ENCODE measurements at places on chromosomes 5 and 9.

DNA sequence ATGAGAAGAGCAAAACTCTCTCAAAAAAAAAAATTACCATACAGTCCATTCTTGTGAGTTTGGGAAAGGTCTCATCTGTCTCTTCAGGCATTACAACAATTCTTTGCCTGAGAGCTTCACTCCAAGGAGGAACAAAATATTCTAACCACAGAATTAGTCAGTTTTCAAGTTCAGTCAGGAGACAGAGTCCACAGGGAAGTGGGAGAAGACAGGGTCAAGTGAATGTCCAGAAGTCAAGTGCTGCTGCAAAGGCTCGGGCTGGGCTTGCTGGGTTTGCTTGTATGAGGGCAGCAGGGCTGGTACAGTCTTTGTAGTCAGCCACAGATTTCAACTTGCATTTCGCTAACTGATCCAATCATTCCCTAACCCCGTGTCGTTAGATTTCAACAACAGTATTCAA, 17.6 kb upstream of the HEXB start:
- DNase-seq: no peak

DNA sequence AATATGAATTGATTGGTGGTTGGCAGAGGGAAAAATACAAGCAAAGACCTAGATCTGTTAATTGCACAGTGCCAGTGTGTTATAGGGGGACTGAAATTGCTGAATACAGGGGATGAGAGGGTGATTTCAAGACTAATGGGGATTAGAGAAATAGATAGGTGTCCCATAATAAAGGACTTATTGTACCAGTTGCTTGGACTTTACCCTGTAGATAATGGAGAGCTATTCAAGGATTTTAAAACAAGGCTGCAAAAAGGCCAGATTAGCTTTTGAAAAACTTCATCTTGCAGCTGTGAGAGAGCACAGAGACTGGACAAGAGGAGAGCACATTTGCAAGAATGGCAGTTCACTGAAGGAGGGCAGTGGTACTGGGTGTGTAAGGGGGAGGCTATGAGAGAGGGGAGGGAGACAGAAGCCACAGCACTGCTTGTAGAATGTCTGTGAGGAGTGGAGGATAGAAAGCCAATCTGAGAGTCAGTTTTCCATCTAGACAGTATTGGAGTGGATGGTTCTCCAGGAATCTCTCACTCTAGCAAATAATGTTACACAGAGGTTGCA, 28.8 kb upstream of the SCAMP1 start:
- no peak for DNase-seq

DNA sequence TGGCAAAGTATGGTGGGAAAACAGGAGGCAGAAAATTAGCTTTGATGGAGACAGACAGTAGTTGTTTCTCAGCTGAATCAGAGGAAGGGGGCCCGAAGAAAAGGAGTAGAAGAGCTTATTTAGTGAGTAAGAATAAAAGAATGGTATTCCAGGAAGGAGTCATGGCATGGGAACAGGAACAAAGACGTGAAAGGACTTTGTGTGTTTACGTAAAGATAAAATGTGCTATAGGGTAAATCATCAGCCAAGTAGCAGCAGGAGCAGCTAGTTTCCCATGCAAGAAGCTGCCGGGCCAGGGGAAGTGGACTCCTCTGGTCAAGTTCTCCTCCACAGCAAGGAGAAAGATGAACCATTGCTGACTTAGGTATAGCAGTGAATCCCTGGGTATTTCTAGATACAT, 454.5 kb downstream of the HINT1 start:
- DNase-seq: no peak

- DNase-seq: no peak
These were observed 27.7 kb upstream of the SLC25A51 start for GRCh38 chr9:37931592-37931991.

DNA sequence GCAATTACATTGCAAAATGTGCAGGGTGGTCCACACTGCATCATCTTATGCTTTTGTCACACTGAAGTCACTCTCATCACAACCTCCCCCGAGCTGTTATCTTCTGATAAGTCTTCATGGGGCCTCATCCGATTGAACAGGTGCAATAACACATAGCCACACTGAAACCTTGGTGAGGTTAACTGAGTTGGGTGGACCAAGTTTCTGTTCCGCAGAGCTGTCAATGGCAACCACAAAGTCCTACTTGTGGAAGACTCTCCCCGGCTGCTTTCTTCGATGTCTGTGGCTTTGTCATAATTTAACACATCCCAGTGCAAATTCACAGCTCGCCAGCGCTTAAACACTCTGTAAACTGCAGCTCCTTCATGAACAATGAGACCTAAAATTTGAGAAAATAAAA, 112.2 kb downstream of the MARCHF11 start:
- DNase-seq: no peak

DNA sequence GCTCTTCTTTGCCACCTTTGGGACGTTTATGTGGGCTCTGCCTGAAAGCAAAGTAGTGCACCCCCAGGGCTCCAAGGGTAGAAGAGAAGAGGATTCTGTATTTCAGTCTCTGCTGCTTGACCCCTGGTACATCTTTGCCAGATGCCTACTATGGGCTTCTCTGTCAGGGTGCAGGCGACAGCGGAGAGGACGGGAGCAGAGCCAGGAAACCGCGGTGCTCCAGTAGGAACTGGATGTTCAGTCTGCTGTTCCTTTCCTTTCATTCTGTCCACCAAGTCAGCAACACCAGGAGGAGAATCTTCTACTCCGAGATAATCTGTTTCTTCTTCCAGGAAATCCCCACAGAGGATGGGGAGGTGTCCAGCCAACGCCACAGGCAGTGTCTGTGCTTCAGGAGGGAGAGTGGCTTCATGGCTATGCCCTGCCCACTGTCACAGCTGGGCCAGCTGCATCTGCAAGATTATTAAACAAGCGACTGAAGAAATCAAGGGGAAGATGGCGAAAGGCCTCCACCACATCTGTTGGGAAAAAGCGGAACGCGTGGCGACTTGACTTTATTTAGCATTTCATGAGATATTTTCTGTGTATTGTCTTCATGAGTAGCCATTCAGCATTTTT, 398.3 kb downstream of the IRX1 start:
- no peak for DNase-seq

DNA sequence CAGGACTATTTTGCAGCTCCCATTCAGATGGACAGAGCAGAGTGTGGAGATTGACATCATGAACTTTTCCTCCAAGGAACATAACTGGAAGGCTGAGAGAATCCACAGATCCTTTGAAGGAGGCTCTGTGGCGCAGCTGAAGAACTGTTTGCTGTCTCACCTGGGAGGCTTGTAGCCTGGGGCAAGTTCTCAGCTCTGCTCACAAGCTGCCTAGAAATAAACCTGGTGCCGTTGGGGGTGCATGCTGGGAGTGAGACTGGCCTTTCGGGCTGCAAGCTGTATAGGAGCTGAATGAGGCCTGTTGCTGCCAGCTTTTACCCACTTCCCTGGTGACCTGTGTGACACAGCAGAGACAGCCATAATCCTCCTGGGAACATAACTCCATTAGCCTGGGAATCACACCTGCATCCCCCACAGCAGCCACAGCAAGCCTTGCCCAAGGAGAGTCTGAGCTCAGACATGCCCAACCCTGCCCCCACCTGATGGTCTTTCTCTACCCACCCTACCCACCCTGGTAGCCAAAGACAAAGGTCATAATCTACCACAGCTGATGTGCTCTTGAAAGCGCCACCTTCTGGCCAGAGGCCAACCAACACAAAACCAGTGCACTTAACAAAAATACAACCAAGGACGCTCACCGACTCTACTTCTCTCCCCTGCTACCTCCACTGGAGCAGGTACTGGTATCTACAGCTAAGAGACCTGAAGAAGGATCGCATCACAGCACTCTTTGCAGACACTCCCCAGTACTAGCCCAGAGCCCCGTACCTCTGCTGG, 205.1 kb upstream of the MRPS30 start:
- DNase-seq: no peak

- DNase-seq: no peak
These were observed 246.0 kb downstream of the GADD45G start for GRCh38 chr9:89850631-89851325.

GRCh38 chr9:36980148-36980974, 53.7 kb downstream of the PAX5 start:
- DNase-seq: no peak

- no peak for DNase-seq
These were observed 261.8 kb downstream of the ARHGAP26 start for GRCh38 chr5:143031781-143032580.

DNA sequence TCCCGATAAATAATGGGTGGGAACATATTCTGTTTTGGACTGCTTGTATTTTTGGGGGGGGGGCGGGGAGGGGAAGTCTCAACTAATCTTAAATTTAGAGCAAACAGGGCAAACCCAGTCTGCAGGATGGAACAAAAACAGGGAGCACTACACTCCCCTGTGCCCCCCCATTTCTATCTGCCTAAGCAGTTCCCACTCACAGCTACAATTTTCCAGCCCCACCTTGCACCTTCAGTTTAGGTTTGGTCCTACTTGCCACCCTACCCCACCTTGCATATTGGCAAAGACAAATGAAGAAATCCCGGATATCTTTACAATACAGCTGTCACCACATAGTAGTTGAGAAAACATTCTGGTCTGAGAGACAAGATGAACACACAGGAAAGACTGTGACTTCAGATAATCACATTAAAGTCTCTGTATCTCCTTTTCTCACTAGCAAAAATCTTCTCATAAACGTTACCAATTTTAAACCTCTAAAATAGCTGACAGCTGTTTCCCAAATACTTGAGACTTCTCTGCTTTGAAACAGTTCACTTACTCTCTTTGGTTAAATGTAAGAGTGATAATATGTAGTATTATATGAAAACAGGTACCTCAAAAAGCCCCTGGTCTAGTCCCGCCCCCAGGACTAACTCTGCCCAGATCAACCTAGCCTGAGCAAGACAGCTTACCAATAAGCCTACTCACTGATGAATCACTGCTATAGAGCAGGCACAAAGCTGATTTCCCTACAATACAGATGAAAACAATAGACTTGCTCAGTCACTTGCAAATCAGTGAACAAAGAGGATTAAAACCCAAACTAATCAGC, 5.2 kb upstream of the RAPGEF6 start:
- no peak for DNase-seq

DNA sequence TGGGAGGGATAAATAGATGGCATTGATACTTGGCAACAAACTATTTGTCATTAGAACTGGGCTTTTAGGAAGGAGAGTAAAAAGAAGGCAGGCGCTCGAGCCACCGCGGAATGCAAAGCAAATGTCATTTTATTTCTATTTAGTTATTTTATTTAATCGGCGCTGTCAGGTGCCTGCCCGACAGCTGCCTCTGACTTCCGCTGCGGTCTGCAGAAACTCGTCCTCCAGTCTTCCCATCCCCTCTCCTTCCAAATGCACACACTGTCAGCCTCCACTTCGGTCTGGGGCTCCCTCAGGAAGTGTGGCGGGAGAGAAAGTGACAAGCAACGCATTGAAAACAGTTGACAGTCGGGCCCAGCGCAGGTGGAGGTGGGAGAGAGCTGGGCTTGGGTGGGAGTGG, 29.3 kb downstream of the ASS1 start:
- no peak for DNase-seq

DNA sequence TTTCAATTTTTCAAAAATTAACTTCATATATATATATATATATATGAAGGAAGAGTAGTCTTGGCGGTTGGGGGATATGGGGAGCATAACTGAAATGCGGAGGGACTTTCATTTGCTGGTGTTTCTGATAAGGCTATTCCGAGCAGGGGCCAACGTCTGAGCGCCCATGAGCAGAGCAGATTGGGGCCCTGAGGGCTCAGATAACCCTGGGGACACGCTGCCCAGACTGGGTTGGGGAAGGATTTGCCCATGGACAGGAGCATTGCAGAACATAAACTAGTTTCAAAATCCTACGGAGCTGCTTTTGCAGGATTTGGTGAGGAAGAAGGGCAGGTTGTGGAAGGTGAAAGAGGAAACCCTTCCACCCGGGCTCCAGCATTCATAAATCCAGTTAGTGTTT, 240.2 kb downstream of the IRX1 start:
- no peak for DNase-seq

GRCh38 chr5:91022518-91022917, 360.6 kb downstream of the ARRDC3 start:
- DNase-seq: peak; percentile 9

DNA sequence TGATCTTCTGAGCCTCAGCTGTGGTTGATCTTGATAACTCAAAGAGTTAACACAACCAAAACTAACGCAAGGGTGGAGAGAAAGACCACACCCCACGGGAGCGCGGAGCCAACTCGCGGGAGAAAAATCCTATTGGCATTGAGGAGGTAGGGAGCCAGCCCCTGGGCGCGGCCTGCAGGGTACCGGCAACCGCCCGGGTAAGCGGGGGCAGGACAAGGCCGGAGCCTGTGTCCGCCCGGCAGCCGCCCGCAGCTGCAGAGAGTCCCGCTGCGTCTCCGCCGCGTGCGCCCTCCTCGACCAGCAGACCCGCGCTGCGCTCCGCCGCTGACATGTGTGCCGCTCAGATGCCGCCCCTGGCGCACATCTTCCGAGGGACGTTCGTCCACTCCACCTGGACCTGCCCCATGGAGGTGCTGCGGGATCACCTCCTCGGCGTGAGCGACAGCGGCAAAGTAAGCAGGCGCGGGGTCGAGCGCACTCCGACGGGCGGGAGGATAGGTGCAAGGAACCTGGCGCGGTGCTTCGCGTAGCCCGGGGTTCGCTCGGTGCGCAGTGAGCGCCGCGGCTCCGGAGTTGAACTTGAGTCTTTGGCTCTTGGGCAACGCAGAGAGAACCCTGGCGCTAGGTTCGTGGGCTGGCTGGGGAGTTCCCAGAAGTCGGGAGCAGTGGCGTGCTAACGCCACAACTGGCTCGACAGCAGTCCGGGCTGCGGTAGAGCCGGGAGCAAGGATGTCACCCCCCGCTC, at the start of gene GDA:
Gene GDA (plus strand): TSS at position 210 of the 745 bp plus-strand sequence. CDS start 120 bp downstream, at position 330.
- peak; percentile 79 for DNase-seq

DNA sequence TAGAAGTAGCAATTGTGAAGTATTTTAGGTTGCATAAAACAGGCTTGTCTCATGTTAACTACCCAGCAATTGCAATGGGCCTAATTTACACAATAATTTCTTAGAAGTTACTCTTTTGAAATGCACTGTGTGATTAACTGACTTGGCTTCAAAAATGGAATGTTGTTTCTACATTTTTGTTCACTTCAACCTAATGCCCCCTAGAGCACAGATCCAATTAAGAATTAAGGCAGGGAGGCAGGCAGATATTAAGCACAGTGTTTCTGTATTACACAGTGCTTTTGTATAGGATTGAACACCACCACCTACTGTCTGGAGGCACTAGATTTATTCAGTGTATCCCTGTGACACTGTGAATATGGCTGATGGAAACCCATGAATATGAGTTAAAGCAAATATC, 302.1 kb downstream of the FBXL17 start:
- no peak for DNase-seq

- no peak for DNase-seq
These were observed 18.1 kb downstream of the PTCH1 start for GRCh38 chr9:95498641-95499040.

GRCh38 chr9:98040212-98040611, 16.3 kb upstream of the NANS start:
- no peak for DNase-seq

- DNase-seq: no peak
These were observed 151.1 kb upstream of the ELL2 start for GRCh38 chr5:96112703-96113102.

DNA sequence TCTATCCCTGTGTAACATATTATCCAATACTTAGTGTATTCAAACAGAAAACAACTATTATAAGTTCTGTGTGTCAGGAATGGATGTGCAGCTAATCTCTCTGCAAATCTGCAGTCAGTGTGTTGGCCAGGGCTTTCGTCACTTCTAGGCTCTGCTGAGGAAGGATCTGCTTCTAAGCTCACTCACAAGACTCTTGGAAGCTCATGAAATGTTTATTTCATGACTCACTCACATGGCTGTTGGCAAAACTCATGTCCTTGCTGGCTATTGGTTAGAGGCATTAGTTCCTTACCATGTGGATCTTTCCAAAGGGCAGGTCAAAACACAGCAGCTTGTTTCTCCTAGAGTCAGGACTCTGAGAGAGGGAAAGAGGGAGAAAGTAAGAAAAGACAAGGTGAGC, 367.4 kb upstream of the SMARCA2 start:
- DNase-seq: no peak

Measured in LoVo (cell line).